Lower lobe of right lung (tissue), 2 donors: ENCODE measurements at places on chromosomes 4 and X. TPM values are rescaled to one million over a fixed set of nuclear protein-coding genes. Genes with fewer than 3 reads are reported as not detected.
A peak's percentile ranks its signal among the peaks of the same experiment; 100 is the strongest.

Gene SMIM10L2A
- total RNA-seq, result 1.7 TPM

Gene CC2D2A
- 21.2 TPM for total RNA-seq

GRCh38 chr4:70943114-70943513, 40.9 kb downstream of the MOB1B start:
- H3K27ac ChIP-seq, result no peak overlapping the region
- H3K36me3 ChIP-seq, result no peaks in the 10 kb centered on the region
- H3K27me3 ChIP-seq, result no peaks in the 10 kb centered on the region
- DNase-seq, result no peak
- H3K4me1 ChIP-seq, result peaks cover 25% of the 10 kb centered on the region

- peaks cover 30% of the 10 kb centered on the region for H3K4me1 ChIP-seq
- no peaks in the 10 kb centered on the region for H3K27me3 ChIP-seq
- H3K4me3 ChIP-seq, result peak overlapping the region; percentile 54
- no peak for DNase-seq
- H3K27ac ChIP-seq, result peak overlapping the region; percentile 65
- H3K36me3 ChIP-seq, result peaks cover 38% of the 10 kb centered on the region
These were observed 20.5 kb downstream of the MAEA start for GRCh38 chr4:1310031-1310795.

- no peak for DNase-seq
- H3K4me3 ChIP-seq, result no peak overlapping the region
- no peaks in the 10 kb centered on the region for H3K36me3 ChIP-seq
- no peaks in the 10 kb centered on the region for H3K4me1 ChIP-seq
These were observed 104.9 kb upstream of the DHX15 start for GRCh38 chr4:24689212-24689611.

- H3K36me3 ChIP-seq, result no peaks in the 10 kb centered on the region
- no peak overlapping the region for H3K4me3 ChIP-seq
- H3K27ac ChIP-seq, result no peak overlapping the region
- peak; percentile 54 for DNase-seq
- peaks cover 26% of the 10 kb centered on the region for H3K4me1 ChIP-seq
- H3K27me3 ChIP-seq, result no peaks in the 10 kb centered on the region
These were observed 18.4 kb downstream of the MAML3 start for GRCh38 chr4:140135529-140136088.

- H3K36me3 ChIP-seq, result no peaks in the 10 kb centered on the region
- DNase-seq, result no peak
- no peak overlapping the region for H3K4me3 ChIP-seq
- H3K4me1 ChIP-seq, result no peaks in the 10 kb centered on the region
These were observed 110.6 kb downstream of the SORCS2 start for GRCh38 chr4:7302781-7303404.

- no peaks in the 10 kb centered on the region for H3K27me3 ChIP-seq
- H3K27ac ChIP-seq, result no peak overlapping the region
- H3K36me3 ChIP-seq, result no peaks in the 10 kb centered on the region
- DNase-seq, result no peak
- H3K4me3 ChIP-seq, result no peak overlapping the region
- H3K4me1 ChIP-seq, result peaks cover 20% of the 10 kb centered on the region
These were observed 90.0 kb downstream of the ELOVL6 start for GRCh38 chr4:110108422-110108821.

- no peaks in the 10 kb centered on the region for H3K27me3 ChIP-seq
- no peak overlapping the region for H3K4me3 ChIP-seq
- H3K4me1 ChIP-seq, result peaks cover 35% of the 10 kb centered on the region
- H3K27ac ChIP-seq, result no peak overlapping the region
These were observed 186.4 kb downstream of the AFAP1 start for GRCh38 chr4:7753271-7753670.

DNA sequence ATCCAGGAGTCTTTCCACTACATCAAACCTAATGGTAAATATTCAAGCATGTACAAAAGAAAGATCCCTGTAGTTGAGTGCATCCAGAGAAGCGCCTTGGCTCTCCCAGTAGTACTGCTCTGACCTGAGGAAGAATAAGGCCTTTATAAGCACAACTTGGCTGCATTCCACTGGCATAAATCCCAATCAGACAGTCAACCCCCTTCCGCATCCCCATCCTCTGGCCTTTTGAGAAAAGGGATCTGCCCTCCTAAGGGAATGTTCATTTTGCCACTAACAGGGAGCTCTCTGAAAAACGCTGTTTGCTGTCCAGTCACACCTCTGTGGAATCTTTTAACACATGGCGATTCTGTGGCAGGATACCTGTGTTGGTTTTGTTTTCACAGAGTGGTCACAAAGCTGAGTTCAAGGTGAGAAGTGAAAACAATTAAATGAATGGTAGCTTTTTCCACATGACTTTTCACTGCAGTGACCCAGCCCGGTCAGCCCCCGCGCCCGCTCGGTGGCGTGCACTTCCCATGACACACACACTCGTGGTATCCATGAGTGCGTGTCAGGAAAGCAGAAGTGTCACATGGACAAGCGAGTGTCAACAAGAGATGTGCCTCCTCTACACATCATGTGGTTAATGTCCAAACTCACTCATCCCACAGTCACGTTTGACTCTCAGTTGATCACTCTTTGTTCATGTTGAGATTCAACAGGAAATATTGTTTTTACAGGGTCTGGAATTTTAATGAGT, 112.2 kb upstream of the ENPP6 start:
- peaks cover 27% of the 10 kb centered on the region for H3K4me1 ChIP-seq
- peak overlapping the region; percentile 71 for H3K27ac ChIP-seq
- no peaks in the 10 kb centered on the region for H3K36me3 ChIP-seq
- DNase-seq, result peak; percentile 76
- no peak overlapping the region for H3K4me3 ChIP-seq

GRCh38 chr4:173001571-173001970, 167.0 kb upstream of the GALNT7 start:
- H3K36me3 ChIP-seq, result no peaks in the 10 kb centered on the region
- no peaks in the 10 kb centered on the region for H3K27me3 ChIP-seq
- no peak overlapping the region for H3K4me3 ChIP-seq
- no peak for DNase-seq

- no peak overlapping the region for H3K4me3 ChIP-seq
- no peaks in the 10 kb centered on the region for H3K4me1 ChIP-seq
- H3K36me3 ChIP-seq, result peaks cover 97% of the 10 kb centered on the region
- H3K27me3 ChIP-seq, result no peaks in the 10 kb centered on the region
- H3K27ac ChIP-seq, result no peak overlapping the region
- no peak for DNase-seq
These were observed 38.8 kb upstream of the TADA2B start for GRCh38 chr4:7004331-7004730.

DNA sequence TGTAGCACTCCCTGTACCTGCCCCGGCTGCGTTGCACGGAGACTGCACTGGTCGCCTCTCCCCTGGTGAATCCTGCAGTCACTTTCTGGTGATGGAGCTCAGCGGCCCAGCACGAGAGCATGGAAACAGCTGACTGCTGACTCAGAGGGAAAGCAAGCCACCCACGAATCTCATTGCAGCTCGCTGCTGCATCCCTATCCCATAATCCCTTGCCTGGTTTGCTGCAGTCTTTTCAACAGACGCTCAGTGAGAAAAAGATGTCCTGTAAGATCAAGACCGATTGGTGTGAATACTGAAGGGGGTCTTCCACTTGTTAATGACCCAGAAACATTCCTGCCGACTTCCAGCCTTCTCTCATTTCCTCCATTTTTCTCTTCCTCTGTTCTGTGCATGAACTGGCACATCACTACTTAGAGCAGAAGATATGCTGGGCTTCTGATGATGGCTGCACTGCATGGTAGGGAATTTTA, 52.9 kb downstream of the TRIM2 start:
- DNase-seq, result no peak
- H3K27ac ChIP-seq, result no peak overlapping the region
- no peak overlapping the region for H3K4me3 ChIP-seq
- no peaks in the 10 kb centered on the region for H3K27me3 ChIP-seq

GRCh38 chrX:113675278-113675677, 834.6 kb upstream of the AMOT start:
- no peaks in the 10 kb centered on the region for H3K36me3 ChIP-seq
- no peaks in the 10 kb centered on the region for H3K4me1 ChIP-seq
- no peak overlapping the region for H3K27ac ChIP-seq
- no peaks in the 10 kb centered on the region for H3K27me3 ChIP-seq

DNA sequence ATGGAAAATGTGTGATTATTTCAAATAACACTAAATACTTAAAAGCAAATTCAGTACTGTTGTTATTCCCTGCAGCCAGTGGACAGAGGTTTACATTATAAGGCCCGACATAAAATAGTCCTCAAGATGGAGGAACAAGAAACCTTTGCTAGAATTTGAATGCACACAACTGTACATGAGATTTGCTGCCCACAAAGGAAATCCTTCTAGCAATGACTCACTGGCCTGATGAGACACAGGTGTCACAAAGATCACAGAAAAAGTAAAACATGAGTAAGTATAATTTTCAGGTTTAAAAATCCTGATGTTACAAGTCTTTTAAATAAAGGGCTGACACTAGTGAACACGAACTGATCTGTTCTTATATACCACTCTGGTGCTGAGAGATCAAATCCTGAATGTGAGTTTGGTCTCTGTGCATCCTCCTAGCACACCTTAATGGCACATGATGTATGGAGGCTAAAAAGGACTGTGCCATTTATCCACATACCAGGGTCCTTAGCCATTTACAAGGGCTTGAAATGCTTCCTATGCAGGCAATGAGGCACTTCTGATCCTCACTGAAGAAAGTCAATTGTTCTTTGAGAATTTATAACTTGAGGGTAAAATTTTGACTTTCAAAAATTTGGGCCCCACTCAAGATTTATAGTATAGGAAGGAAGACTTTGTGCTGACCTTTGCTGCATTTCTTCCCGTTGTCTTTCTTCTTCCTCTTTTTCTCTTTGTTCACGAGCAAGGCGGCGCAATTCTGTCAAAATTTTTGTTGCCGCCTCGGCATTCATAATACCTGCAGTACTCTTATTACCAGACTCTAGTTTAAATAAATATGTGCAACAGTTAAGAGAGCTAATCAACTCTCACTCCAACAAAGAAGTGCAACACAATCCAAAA, 23.0 kb downstream of the MAP7D3 start:
- H3K27me3 ChIP-seq, result no peaks in the 10 kb centered on the region
- no peak overlapping the region for H3K27ac ChIP-seq
- H3K36me3 ChIP-seq, result peaks cover 43% of the 10 kb centered on the region
- DNase-seq, result no peak
- no peak overlapping the region for H3K4me3 ChIP-seq
- no peaks in the 10 kb centered on the region for H3K4me1 ChIP-seq

GRCh38 chr4:93814722-93815121, 13.8 kb upstream of the ATOH1 start:
- DNase-seq, result peak; percentile 47
- H3K27ac ChIP-seq, result no peak overlapping the region
- no peaks in the 10 kb centered on the region for H3K36me3 ChIP-seq
- no peaks in the 10 kb centered on the region for H3K4me1 ChIP-seq
- no peak overlapping the region for H3K4me3 ChIP-seq

DNA sequence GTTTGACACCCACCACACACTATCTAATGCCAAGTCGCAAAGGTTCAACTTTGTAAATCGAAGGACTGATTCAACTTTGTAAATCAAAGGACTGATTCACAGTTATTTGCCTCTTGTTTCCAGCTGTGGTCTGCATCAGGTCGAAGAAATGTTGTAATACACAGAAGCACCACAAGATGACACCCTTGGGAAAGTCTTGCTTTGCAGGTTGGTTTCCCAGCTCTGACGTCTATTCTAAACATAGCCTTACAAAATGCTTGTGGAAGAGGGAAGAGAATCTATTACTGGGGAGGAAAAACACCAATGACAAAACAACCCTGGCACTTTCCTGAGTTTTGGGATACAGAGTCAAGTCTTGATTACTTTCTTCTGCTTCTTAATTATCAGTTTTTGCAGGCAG, 35.3 kb downstream of the SUPT20HL1 start:
- H3K27me3 ChIP-seq, result no peaks in the 10 kb centered on the region
- DNase-seq, result no peak
- H3K4me3 ChIP-seq, result no peak overlapping the region
- H3K36me3 ChIP-seq, result no peaks in the 10 kb centered on the region

GRCh38 chr4:90445380-90445779, 318.2 kb downstream of the CCSER1 start:
- DNase-seq, result no peak
- H3K4me3 ChIP-seq, result no peak overlapping the region
- H3K36me3 ChIP-seq, result no peaks in the 10 kb centered on the region
- no peaks in the 10 kb centered on the region for H3K27me3 ChIP-seq

- H3K4me1 ChIP-seq, result no peaks in the 10 kb centered on the region
- no peak for DNase-seq
- no peaks in the 10 kb centered on the region for H3K27me3 ChIP-seq
- no peak overlapping the region for H3K4me3 ChIP-seq
These were observed 87.6 kb upstream of the IL15 start for GRCh38 chr4:141548791-141549190.

Gene ADAM29
- total RNA-seq, result not detected

GRCh38 chrX:16867947-16868346, 2.2 kb downstream of the RBBP7 start:
- no peak for DNase-seq
- peaks cover 19% of the 10 kb centered on the region for H3K4me1 ChIP-seq
- no peak overlapping the region for H3K27ac ChIP-seq

DNA sequence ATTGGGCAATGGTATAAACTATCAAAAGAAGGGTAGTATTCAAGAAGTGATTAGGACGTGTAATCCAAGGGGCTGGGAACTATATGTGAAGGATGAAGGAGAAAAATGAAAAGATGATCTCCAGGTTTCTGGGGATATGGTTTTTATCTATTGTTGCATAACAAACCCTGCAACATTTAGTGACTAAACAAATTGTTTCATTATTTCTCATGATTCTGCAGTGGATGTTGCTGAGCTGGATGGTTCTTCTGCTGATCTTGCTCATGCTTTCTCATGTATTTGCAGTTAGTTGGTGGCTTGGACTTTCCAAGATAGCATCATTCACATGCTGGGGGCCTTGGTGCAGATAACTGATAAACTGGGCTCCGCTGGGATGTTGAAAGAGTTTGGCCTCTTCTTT, 29.1 kb downstream of the PHOX2B start:
- no peaks in the 10 kb centered on the region for H3K36me3 ChIP-seq
- H3K27me3 ChIP-seq, result peaks cover 8% of the 10 kb centered on the region
- H3K4me1 ChIP-seq, result no peaks in the 10 kb centered on the region
- no peak overlapping the region for H3K27ac ChIP-seq

Gene RNF212
- total RNA-seq, result 6.8 TPM

GRCh38 chrX:643911-644303, 13.3 kb downstream of the SHOX start:
- H3K4me3 ChIP-seq, result no peak overlapping the region
- peaks cover 57% of the 10 kb centered on the region for H3K27me3 ChIP-seq
- H3K27ac ChIP-seq, result no peak overlapping the region
- H3K36me3 ChIP-seq, result no peaks in the 10 kb centered on the region
- no peaks in the 10 kb centered on the region for H3K4me1 ChIP-seq
- DNase-seq, result no peak
